ENCODE measurements at places on chromosomes 7 and 10. TPM values are rescaled to one million over a fixed set of nuclear protein-coding genes. Genes with fewer than 3 reads are reported as not detected.
A peak's percentile ranks its signal among the peaks of the same experiment; 100 is the strongest.

Gene ZNF485
- 7.1 TPM for total RNA-seq

Gene KIN
- 13.9 TPM for total RNA-seq

- H3K4me3 ChIP-seq: peak overlapping the region; percentile 97
- H3K4me1 ChIP-seq: peaks cover 24% of the 10 kb centered on the region
- peak overlapping the region; percentile 92 for H3K27ac ChIP-seq
- no peak for DNase-seq
- H3K27me3 ChIP-seq: no peaks in the 10 kb centered on the region
Measured at GRCh38 chr7:139109983-139110411, 477 bp upstream of the ZC3HAV1 start.

DNA sequence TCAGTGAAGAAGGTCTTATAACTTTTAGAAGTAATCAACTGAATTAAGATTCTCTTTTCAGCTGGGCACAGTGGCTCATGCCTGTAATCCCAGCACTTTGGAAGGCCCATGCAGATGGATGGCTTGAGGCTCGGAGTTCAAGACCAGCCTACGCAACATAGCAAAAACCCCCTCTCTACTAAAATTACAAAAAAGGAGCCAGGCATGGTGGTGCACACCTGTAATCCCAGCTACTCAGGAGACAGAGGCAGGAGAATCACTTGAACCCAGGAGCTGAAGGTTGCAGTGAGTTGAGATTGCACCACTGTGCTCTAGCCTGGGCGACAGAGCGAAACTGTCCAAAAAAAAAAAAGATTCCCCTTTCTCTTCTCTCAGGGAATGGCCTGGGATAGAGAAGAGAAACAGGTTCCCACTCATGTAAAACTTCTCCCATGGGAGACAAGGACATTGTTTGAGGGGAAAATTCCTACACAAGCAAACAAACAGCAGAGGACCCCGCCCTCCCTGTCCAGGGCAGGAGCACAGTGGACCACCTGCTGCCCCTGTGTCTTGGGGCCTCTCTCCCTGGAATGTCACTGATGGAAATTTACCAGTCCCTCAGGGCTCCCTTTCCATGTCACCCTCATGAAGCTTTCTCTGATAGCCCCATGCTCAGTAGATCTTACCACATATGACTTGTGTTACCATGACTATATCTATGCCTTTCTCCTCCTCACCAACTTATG is 5.6 kb downstream of the IL2RA start:
- peak overlapping the region; percentile 91 for H3K4me3 ChIP-seq
- no peaks in the 10 kb centered on the region for H3K27me3 ChIP-seq
- peak; percentile 56 for DNase-seq
- peaks cover 87% of the 10 kb centered on the region for H3K36me3 ChIP-seq

GRCh38 chr10:30553626-30554439 is 75.7 kb downstream of the LYZL2 start:
- no peak overlapping the region for H3K4me3 ChIP-seq
- no peak for DNase-seq
- H3K36me3 ChIP-seq: no peaks in the 10 kb centered on the region
- H3K4me1 ChIP-seq: peaks cover 3% of the 10 kb centered on the region
- H3K27me3 ChIP-seq: peaks cover 5% of the 10 kb centered on the region

GRCh38 chr7:146539836-146540235 is 423.2 kb downstream of the CNTNAP2 start:
- no peaks in the 10 kb centered on the region for H3K36me3 ChIP-seq
- no peaks in the 10 kb centered on the region for H3K27me3 ChIP-seq
- no peak overlapping the region for H3K4me3 ChIP-seq

DNA sequence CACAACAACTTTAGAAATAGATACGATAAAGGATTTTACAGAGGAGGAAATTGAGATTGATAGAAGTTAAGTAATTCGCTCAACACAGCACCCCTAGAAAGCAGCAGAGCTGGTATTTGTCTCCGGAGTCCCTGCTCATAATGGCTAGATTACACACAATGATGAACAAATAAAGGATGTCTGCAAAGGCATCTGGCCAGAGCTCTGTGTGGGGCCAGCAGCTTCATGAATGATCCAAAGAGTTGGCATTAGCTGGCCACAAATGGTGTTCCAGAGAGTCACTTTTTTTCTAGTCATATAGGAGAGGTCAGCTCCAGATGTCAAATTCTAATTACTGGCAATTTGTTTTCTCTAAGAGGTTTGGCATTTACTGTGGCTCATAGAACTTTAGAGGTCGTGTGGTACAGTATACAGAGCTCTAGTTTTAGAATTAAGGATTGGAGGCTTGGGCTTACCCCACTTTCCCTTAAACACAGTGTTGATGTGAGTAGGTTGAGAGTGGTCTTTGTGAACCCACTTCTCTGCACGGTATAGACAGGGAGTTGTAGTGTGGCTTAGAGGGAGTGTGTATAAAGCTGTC is 186.2 kb downstream of the BICC1 start:
- no peak for DNase-seq
- no peaks in the 10 kb centered on the region for H3K27me3 ChIP-seq
- no peaks in the 10 kb centered on the region for H3K4me1 ChIP-seq
- H3K27ac ChIP-seq: no peak overlapping the region
- H3K36me3 ChIP-seq: no peaks in the 10 kb centered on the region

DNA sequence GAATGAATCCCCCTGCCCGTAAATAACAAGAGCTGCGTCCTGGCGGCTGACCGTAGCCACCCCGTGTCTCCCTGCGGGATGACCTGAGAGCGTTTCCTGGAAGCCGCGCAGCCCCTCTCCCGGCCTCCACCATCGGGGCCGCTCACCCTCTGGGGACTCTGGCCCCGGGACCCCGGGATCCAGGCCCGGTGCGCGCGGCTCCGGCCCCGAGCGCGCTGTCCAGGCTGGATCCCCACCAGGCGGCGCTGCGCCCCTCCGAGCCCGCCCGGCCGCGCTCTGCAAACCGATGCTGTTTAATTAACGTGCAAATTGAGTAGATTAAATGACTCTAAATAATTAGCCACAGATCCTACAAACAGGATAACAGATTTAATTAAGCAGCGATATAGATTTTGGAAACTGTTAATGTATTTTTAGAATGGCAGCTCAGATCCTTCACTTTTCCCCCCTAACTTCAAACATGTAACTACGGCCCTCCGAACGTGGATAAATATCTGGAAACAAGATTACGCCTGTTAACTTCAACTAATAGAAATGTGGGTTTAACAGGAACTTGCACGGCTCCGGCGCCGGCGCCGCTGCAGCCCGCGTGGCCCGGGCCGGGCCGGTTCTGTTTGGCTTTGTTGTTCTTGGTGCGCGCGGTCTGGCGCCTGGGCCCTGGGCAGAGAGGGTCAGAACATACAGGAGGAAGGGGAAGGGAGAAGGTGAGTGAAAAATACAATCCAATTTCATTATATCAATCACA is 7.1 kb upstream of the UNCX start:
- no peak overlapping the region for H3K4me3 ChIP-seq
- peak overlapping the region; percentile 51 for H3K27ac ChIP-seq
- peaks cover 56% of the 10 kb centered on the region for H3K27me3 ChIP-seq
- H3K36me3 ChIP-seq: peaks cover 2% of the 10 kb centered on the region
- peaks cover 2% of the 10 kb centered on the region for H3K4me1 ChIP-seq
- peak; percentile 76 for DNase-seq

- peak overlapping the region; percentile 85 for H3K27ac ChIP-seq
- peaks cover 1% of the 10 kb centered on the region for H3K36me3 ChIP-seq
- H3K4me1 ChIP-seq: peaks cover 18% of the 10 kb centered on the region
- H3K27me3 ChIP-seq: no peaks in the 10 kb centered on the region
- no peak overlapping the region for H3K4me3 ChIP-seq
- DNase-seq: no peak
Measured at GRCh38 chr10:103679096-103679790, 176.1 kb downstream of the SH3PXD2A start.

GRCh38 chr7:99409192-99409572 is 413 bp downstream of the BUD31 start:
- DNase-seq: peak; percentile 74
- H3K4me3 ChIP-seq: peak overlapping the region; percentile 94
- H3K27me3 ChIP-seq: no peaks in the 10 kb centered on the region
- peaks cover 32% of the 10 kb centered on the region for H3K4me1 ChIP-seq
